ENCODE measurements at places on chromosomes 6 and 20.

GRCh38 chr6:148461986-148462577, 119.4 kb downstream of the SASH1 start:
- DNase-seq: no peak

DNA sequence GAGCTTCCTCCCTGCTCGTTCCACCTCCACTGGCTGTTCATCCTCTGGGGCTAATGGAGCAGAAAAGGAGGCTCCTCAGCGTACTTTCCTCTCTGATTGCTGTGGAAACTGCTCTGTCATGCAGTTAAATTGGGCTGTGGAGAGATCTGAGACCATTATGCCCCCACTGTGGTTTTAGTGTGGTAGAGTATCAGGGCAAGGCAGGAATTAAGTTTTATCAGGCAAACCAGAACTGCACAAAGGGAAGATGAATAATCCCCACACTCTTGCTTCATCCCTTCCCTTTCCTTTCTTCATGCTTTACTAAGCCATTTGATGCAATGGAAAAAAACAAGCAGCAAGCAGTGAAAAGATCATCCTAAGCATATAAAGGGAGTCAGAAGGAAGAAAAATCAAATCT, 11.9 kb upstream of the ME1 start:
- no peak for DNase-seq

- no peak for DNase-seq
Measured at GRCh38 chr6:43217351-43217750, 11.9 kb downstream of the DNPH1 start.

GRCh38 chr6:13700232-13700631, 11.4 kb downstream of the RANBP9 start:
- DNase-seq: no peak

DNA sequence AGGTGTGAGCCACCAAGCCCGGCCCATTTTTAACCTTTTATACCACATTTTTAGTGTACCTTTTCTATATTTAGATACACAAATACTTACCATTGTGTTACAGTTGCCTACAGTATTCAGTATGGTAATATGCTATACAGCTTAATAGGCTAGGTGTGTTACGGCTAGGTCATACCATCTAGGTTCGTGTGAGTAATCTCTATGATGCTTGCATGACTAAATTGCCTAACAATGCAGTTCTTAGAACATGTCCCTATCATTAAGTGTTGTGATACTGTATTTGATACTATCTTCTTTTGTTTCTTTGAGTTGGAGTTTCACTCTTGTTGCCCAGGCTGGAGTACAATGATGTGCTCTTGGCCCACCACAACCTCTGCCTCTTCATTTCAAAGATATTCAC, 387.7 kb upstream of the SASH1 start:
- DNase-seq: no peak

GRCh38 chr6:91273729-91274128, 686.9 kb upstream of the MAP3K7 start:
- no peak for DNase-seq

GRCh38 chr6:116300566-116300965, 20.8 kb upstream of the TSPYL1 start:
- DNase-seq: no peak

DNA sequence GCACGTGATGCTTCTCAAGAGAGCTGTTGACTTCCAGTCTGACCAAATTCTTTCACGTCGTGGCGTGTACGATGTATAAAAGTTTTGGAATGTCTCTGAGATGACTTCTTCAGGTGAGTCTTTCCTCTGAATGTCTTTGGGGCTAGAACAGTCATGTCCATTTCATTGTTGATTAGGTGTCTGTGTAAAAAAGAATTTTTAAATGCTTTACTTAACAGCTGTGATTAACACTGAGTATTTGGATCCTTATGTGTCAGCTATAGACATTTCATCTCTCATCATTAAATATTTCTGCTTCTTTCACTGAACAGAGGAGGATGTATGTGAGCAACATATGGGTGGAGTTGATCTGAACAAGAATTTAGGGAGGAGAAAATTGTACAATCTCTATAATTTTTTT, 29.3 kb upstream of the KIF13A start:
- DNase-seq: no peak

DNA sequence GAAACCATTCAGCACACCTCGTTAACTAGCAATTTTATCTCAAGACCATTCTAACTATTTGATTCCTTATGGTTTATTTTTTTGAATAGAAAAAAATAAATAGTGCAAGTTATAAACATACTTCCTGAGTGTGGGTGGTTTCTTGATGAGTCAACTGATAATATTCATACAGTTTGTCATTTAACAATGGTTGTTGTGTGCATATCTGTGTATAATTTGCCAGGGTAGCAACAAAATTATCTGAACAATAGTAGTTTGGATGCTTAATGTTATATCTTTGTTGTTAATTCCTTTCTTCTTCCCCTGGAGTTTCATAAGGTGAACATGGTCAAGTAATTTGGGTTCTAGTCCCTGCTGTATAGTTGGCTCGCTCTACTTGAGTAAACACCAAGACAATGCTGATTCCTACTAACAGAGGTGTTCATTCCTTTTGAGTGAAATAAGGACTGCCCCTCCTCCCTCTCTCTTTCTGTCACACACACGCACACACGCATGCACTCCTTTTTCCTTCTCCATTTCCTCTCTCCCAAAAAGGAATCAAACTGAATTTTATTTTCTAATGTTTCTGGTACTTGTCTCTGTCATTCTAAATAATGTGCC, 938.1 kb upstream of the EPHA7 start:
- DNase-seq: no peak

DNA sequence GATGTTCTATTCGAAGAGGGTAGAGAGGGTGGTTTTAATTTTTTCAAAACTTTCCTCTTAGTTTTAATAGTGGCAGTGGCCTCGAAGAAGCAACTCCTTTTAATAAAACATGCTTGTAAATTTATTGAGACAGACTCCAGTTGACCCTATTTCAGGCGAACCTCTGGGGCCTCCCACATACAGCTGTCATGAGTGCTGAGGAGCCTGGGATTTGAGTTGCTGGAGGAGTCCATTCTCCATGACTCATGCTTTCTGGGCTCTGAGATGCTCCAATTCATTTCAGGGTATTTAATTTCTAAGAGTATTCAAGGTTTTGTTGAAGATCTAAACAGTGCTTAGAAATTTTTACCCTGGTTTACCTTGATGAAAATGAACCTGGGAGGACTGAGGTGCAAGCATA, 580.4 kb downstream of the CBLN4 start:
- no peak for DNase-seq

DNA sequence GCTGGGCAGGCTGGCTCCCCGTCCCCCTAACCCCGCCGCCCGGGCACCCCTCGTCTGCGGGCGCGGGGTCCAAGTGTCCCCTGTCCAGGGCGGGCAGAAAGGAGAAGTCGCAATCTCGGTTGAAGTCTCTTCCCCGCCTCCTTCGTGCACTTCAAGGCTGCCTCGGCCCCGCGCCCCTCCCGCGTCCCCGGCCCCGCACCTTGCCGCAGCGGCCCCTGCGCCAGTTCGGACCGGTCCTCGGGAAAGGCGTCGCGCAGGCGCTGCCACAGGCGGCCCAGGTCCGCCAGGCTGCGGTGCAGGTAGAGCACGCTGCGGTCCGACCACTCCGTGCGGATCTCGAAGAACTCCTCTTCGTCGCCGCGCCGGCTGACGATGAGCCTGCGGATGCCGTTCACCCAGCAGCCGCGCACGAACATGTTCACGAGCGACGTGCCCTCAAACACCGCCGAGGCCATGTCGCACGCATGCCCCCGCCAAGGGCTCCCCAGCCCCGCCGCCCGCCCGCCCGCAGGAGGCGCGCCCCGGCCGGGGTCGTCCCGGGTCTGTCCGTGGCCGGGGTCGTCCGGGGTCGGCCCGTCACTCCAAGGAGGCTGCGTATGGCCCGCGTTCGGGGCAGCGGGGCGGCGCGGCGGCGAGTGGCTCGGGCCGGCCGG, at the start of gene PXDC1:
Gene PXDC1, minus strand, starts transcription at position 637 of the 653 bp plus-strand sequence. Its CDS starts 182 bp downstream, at position 455.
- no peak for DNase-seq

DNA sequence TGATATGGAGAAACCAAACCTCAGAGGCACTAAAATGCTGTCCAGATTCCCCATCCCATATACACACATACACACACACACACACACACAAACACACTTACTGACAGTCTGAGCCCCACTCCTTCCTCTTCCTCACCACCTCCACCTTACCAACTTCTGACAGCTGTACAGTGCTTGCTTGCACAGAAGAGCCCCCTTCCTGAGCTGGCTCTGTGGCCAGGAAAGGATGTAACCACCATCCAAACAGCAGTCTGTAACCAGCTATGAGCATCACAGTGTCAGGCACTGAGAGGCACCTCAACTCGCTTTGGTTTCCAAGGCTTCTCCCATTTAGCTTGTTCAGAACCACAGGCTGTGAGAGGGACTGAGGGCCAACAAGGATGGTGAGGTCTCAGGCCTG, 5.9 kb upstream of the C6orf136 start:
- no peak for DNase-seq

DNA sequence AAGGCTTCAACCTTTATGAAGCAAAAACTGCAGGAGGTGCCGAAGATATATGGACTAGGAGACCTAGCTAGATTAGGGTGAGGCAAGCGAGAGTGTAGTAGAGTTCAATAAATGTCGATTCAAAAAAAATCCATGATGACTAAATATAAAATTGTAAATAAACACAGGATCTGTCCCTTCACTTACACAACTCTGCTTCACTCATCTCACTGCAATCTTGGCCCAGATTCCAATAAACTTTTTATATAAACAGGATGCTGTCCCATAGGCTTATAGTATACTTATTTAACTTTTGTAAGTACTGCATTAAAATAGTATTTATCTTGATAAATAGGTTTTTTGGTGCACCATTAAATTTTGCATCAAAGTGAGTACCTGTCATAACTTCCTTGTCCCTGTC, 648.4 kb upstream of the NRSN1 start:
- DNase-seq: no peak

DNA sequence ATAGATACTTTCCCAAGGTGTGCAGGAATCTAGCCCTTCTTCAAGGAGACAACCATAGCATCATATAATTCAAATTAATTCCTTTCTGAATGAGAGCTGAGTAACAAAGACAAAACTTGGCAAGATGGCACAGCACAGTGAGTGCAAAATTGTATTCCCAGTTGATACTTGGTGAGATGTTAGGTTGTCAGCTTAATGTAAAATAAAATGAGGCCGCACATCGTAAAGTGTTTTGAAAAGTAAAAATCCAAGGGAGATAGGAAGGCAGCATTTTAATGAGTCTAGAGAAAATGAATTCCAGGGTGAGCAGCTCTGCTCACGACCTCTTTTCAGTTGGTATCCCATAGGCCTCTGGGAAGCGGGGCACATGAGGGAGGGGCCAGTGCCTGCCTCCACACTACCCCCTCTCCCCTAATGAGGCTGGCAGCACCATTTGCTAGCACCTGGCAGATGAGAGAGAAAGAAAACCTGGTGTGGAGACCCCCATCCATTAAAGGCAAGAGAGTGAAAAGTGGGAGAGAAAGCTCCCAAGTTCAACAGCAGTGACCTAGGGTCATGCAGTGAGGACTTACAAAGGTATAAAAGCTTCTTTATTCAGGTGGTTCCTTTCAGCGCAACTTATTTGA, 158.4 kb downstream of the BTBD9 start:
- no peak for DNase-seq

DNA sequence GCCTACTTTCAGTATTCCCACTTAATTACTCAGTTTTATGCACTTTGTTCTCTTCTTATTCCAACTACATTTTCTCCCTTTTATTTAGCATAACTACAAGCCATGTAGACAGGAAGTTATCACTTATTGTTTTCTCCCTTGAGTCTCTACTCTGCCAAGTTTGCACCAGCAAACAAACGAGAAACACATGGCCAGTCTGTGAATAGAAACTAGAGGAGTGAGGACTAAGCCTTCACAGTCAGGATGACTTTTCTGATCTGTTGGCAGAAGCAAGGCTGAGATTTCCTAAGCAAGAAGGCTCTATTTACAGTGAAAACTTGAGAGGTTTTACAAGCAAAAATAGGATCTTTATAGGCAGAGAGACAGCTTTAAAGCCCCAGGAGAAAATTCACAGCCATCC, 69.8 kb upstream of the TINAG start:
- no peak for DNase-seq

- DNase-seq: no peak
Measured at GRCh38 chr6:17930321-17930993, 57.0 kb downstream of the KIF13A start.

DNA sequence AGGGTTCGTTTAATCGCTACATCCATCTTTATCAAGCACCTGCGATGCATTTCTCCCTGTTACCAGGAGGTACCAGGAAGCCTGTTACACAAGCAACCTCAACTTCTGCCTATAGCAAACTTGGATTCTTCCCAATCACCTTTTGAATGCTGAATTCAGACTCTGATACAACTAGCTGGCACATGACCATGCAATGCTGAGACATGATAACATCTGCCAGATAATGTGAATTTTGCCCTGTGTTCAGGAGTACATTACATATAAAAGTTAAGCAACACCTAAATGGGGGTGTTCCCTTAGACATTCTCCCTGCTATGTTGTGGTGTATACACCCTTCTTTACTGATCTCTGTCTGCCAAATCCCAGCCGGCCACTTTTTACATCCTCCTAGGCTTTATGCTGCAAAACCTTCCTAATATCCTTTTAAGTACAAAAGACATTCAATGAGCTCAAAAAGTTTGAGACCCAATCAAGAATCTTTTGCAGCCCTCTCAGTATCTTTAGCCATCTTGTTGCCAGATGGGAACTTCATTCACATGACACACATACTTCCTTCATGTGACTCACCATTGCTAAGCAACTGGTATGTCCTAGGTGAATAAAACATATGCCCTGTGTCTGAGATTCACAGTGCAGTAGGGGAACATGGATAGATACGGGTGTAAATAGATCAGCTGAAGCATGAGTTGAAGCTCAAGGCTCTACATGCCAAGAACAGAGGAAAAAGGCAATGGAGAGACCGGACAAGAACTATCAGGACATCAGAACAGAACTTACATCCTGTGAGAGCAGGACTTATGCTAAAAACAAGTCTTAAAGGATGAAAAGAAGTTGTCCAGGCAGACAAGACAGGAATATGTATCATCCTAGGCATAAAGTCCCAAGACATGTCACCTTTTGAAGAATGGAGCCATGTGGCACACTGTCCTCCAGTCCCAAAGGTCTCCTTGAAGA, 84.3 kb downstream of the ZHX3 start:
- no peak for DNase-seq
